Esophagus muscularis mucosa (tissue), 4 donors: ENCODE measurements at places on chromosomes 6 and 20. TPM values are rescaled to one million over a fixed set of nuclear protein-coding genes. Genes with fewer than 3 reads are reported as not detected.

DNA sequence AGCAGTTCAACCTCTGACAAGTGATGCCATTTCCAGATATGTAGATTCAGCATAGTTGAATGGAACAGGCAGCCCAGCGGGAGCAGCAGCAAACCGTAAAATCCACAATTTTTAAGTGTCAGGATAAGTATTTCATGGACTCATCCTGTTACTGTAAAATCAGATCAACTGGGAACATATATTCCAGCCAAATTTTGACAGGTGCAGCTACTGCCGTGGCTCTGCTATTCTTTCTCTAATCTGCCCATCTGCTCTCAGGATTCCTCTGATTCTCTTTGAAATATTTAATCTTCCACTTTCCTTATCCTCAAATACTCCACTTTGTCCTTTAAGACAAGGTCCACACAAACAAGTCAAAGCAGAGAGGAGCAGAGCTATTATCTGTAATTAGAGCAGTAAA is 245.4 kb upstream of the ASCC3 start:
- no peaks in the 10 kb centered on the region for H3K27me3 ChIP-seq
- H3K4me1 ChIP-seq: no peaks in the 10 kb centered on the region
- H3K36me3 ChIP-seq: no peaks in the 10 kb centered on the region

DNA sequence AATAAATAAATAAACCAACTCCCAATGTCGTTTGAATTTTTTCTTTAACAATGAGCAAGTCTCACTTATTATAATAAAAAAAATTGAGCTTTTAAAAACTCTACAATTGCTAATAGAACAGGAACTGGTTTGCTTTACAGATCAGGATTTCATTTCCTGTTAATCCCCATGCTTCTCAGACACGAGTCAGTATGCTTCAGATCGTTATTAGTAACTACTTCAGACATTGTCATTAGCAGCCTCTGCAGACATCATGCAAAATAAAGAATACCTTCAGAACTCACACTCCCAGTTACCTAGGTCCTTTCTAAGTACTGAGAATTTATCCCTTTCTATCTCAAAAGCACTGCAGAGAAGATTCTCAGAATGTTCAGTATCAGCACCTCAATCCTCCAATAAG is 10.0 kb upstream of the FAM210B start:
- no peaks in the 10 kb centered on the region for H3K36me3 ChIP-seq
- peaks cover 4% of the 10 kb centered on the region for H3K27me3 ChIP-seq
- no peak overlapping the region for H3K4me3 ChIP-seq
- no peak overlapping the region for H3K27ac ChIP-seq
- peaks cover 5% of the 10 kb centered on the region for H3K4me1 ChIP-seq

- no peak overlapping the region for H3K4me3 ChIP-seq
- H3K27me3 ChIP-seq: no peaks in the 10 kb centered on the region
- H3K4me1 ChIP-seq: no peaks in the 10 kb centered on the region
- H3K36me3 ChIP-seq: no peaks in the 10 kb centered on the region
- no peak for DNase-seq
Observed at GRCh38 chr20:24148372-24148771, 159.8 kb upstream of the GGTLC1 start.

- H3K4me1 ChIP-seq: peaks cover 10% of the 10 kb centered on the region
- DNase-seq: no peak
- no peak overlapping the region for H3K4me3 ChIP-seq
- H3K27ac ChIP-seq: no peak overlapping the region
- no peaks in the 10 kb centered on the region for H3K36me3 ChIP-seq
Observed at GRCh38 chr6:33343953-33344611, 26.5 kb upstream of the ZBTB22 start.

BACH2 gene
- 4.2 TPM for total RNA-seq
